ENCODE measurements at places on chromosomes 13 and 19.

DNA sequence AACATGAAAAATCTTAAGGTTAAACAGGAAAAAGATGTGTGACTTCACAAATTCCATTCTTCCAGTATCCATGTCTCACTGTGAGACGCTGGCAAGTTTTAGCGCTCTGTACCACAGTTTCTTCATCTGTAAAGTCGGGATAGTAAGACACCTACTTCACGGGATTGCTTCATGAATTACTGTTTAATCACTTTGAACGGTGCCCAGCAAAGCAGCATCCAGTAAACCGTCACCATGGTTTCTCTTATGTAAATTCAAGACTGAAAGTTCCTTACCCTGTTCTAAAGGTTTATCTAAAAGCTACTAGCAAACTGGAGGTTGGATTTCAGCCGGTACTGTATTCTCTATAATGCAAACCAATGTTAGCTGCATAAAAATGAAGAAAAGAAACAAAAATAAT, 53.5 kb downstream of the KATNAL1 start:
- no peak for DNase-seq

GRCh38 chr19:5131031-5131505, 162.2 kb downstream of the KDM4B start:
- DNase-seq, result no peak

- no peak for DNase-seq
These were observed 247.3 kb upstream of the MAB21L1 start for GRCh38 chr13:35723821-35724220.

GRCh38 chr13:102726430-102726829, 31.6 kb upstream of the METTL21C start:
- DNase-seq, result no peak

GRCh38 chr13:47796816-47797215, 204.3 kb downstream of the SUCLA2 start:
- DNase-seq, result no peak

GRCh38 chr13:104086759-104087158, 1020.5 kb upstream of the SLC10A2 start:
- no peak for DNase-seq

GRCh38 chr13:112053167-112053743, 13.7 kb upstream of the SOX1 start:
- no peak for DNase-seq

All from stimulated activated CD8-positive, alpha-beta memory T cell treated with anti-CD3 and anti-CD28 coated beads, Interleukin-4, amount 100 ng/mL, for 1 hour (primary cell).